ENCODE measurements at places on chromosomes 12 and 14.

DNA sequence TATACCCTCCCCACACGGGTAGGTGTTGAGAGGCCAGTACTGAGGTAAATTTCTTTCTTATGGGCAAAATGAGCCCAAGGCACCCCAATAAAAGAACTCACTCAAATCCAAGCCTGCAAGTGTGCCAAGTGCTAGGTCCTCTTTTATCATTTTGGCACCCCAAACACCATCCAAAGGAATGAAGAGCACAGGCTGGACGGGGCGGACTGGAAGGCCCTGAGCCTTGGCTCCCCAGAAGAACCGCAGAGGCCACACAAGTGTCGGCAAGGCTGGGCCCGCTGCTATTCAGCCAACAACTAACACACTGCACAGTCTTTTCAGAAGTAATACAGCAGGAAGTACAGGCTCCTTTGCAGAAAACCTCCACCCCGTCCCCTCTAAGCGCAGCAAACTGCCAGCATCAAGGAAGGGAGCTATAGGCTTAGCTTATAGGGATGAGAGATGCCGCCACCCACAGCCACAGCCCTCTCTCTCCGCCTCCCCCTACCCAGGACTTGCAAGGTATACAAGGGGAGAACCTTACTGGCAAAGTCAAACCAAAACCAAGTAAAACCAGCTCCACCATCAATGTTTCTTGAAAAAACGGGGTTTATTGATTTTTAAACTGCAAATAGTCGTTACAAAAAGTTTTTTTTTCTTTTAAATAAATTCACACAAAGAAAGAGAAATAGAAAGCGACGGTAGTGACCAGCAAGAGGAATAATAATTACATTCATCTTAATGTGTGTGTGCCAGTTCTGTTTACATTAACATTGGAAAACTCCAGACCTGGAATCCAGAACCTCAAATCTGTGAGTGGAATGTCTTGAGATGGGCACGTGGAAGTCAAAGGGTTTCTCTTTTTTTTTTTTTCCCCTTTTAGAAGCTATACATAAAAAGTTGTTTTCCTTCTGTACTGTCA, 5.5 kb downstream of the ZFP36L1 start:
- no peak for DNase-seq

DNA sequence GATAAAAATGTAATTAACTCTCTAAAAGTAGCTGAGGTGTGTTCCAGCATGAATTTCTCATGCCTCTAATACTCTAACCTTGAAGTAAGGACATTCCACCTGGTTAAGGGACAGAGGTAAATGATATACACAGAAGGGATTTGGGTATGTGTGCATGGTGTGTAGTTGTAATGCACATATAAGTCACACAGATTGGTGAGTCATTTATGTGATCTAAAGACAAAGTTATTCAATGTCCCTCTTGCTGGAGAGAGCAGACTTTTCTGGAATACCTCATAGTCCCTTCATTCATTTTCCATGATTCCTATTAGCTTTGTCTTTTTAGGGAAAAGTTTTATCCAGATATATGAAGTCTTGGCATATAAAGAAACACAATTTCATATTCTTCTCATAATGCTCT, 234.9 kb downstream of the SNAPC1 start:
- DNase-seq: no peak

GRCh38 chr14:70920608-70921007, 13.3 kb downstream of the PCNX1 start:
- DNase-seq: no peak

- peak; percentile 27 for DNase-seq
Measured at GRCh38 chr12:84507956-84508850, 404.4 kb downstream of the SLC6A15 start.

- no peak for DNase-seq
Measured at GRCh38 chr12:101819467-101819866, 11.3 kb downstream of the GNPTAB start.

GRCh38 chr14:68655911-68656316, 137.0 kb downstream of the ZFP36L1 start:
- DNase-seq: no peak
